ENCODE measurements at places on chromosomes 4 and X. TPM values are rescaled to one million over a fixed set of nuclear protein-coding genes. Genes with fewer than 3 reads are reported as not detected.

DNA sequence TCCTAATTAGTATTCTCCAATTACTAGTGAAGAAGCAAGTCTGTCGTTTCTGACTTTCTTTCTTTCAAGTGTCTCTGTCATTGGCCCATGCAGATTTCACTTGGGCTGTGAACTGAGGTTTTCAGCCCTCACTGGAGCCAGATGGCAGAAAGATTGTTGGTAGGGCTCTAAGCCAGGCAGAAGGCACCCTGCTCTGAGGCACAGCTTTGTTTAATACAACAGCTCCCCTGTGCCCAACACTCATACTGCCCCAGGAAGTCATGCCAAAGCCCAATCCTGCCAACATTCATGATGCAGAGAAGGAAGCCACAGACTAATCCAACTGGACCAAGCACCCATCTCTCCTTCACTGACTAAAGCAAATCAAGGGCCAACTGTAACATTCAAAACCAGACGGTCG, 117.1 kb upstream of the FRG1 start:
- H3K4me3 ChIP-seq = no peak overlapping the region
- no peaks in the 10 kb centered on the region for H3K27me3 ChIP-seq
- H3K4me1 ChIP-seq = no peaks in the 10 kb centered on the region
- H3K36me3 ChIP-seq = no peaks in the 10 kb centered on the region
- no peak overlapping the region for H3K27ac ChIP-seq

DNA sequence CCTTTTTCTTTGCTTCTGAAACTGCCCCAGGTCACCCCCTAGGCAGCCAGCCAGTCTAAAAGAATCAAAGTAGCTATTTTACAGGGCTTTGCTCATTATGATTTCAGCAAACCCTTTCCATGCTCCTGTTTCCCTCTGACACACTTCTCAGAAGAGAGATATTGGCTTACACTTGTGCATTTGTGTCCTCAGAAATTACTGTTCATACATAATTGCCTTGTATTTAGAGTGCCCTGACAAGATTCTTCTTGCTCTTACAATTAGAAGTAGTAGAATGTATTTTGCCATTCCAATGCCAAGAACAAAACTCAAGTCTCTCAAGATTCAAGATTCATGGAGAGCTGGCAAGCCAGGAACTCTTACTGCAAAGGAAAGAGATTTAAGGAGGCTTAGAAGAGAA, 531.0 kb upstream of the ZFP42 start:
- H3K4me3 ChIP-seq = no peak overlapping the region
- peaks cover 3% of the 10 kb centered on the region for H3K4me1 ChIP-seq
- H3K27ac ChIP-seq = no peak overlapping the region
- H3K36me3 ChIP-seq = no peaks in the 10 kb centered on the region
- no peak for DNase-seq

The RHOXF1 gene
- not detected for total RNA-seq

The PARM1 gene
- 202 TPM for total RNA-seq

- peaks cover 7% of the 10 kb centered on the region for H3K36me3 ChIP-seq
- H3K27me3 ChIP-seq = no peaks in the 10 kb centered on the region
- no peak for DNase-seq
- H3K4me3 ChIP-seq = no peak overlapping the region
- no peak overlapping the region for H3K27ac ChIP-seq
- no peaks in the 10 kb centered on the region for H3K4me1 ChIP-seq
These were observed 53.9 kb downstream of the IRF2 start for GRCh38 chr4:184420402-184420801.
